ENCODE measurements at places on chromosomes 5 and 9.

DNA sequence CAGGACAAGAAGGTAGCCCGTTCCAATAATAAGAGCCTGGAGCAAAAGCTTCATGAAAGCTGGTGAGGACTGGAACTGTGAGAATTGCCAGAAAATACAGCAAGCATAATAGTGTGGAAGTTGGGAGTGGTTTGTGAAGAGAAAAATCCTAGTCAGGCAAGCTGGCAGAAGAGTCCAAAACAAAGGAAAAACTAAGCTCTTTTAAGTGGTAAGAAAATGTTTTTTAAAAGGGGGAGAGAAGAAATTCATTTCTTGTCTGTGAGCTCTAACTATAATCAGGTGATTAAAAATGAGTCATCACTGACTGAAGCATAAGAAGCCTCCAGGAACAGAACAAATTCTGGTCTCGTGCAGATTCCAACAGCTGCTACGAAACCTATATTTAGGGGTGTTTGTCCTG is 102.6 kb downstream of the CAAP1 start:
- DNase-seq, result no peak

GRCh38 chr9:130927995-130928900 is 10.8 kb downstream of the FIBCD1 start:
- DNase-seq, result peak; percentile 63

GRCh38 chr9:82369251-82369945 is 380.8 kb downstream of the SPATA31D1 start:
- DNase-seq, result no peak

DNA sequence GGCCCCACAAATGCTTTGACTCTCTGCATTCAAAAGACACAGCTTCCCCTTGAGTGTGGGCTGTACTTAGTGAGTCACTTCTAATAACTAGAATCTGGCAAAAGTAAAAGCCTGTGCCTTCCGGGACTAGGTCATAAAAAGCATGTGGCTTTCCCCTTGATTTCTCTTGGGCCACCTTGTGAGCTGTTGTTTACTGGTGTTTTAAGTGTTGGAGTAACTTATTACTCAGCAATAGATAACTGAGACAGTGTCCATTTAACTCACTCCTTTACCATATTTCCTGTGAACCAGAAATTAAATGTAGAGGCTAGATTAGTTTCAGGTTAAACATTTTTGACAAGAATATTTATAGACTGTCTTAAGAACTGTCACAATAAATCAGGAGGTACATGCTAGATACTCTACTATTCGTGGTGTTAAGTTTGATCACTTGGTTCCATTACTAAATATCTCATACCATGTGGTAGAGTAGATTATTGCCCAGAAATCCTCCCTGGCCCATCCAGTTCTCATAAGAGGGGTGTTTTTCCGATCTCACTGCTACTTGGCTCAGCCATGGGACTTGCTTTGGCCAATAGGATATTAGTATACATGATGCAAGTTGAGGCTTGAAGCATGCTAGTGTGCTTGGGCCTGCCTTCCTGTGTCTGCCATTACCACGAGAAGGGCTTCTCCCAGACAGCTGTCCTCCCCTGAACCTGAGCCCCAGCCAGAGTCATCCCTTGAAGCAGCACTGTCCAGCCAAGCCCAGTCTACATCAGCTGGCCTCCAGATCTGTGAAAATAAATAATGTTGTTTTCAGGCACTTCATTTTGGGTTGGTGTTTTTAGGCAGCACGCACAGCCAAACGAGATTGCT is 10.4 kb upstream of the CMBL start:
- peak; percentile 36 for DNase-seq

DNA sequence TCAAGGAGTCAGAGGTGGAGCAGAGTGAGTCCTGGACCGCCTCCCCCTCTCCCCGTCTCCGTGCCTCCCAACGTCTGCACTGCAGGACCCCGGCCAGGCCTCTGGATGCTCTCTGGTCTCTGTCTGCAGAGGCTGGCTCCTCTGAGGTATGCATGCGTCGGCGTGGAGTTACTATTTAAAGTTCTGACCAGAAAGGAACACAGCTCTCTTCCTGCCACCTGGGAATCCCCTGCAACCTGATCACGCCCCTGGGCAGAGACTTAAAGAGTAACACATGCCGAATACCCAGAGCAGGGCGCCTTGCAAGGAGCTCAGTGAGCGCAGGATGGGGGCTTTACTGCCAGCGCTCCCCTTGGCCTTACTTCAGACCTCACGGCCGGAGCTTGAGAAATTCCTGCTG is 16.0 kb downstream of the ANXA6 start:
- no peak for DNase-seq

Measured in HT-29 (cell line).